Vagina (tissue), 2 donors: ENCODE measurements at places on chromosomes 4 and X. TPM values are rescaled to one million over a fixed set of nuclear protein-coding genes. Genes with fewer than 3 reads are reported as not detected.

- DNase-seq: no peak
These were observed 163.1 kb downstream of the SMARCA1 start for GRCh38 chrX:129360175-129360574.

GRCh38 chr4:81454499-81454898 lies 17.2 kb downstream of the RASGEF1B start:
- no peak for DNase-seq

DNA sequence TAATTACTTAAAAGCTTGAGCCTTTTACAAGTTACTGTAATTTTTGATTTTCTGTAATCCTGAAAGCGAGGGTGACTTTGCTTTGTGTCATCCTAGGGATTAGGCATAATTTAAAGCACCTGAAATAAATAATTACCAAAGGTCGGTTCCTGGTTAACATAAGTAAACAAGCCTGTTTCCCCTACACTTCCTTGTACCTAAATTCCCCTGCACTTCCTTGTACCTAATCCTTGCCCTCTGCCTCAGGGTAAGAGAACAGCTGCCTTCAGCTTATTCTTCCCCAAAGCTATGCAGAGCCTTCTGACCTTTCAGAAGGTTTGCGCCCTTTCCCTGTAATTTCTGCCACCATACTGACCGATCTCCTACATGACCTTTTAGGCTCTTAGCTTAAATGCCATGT lies 166.1 kb upstream of the PDE5A start:
- DNase-seq: no peak

DNA sequence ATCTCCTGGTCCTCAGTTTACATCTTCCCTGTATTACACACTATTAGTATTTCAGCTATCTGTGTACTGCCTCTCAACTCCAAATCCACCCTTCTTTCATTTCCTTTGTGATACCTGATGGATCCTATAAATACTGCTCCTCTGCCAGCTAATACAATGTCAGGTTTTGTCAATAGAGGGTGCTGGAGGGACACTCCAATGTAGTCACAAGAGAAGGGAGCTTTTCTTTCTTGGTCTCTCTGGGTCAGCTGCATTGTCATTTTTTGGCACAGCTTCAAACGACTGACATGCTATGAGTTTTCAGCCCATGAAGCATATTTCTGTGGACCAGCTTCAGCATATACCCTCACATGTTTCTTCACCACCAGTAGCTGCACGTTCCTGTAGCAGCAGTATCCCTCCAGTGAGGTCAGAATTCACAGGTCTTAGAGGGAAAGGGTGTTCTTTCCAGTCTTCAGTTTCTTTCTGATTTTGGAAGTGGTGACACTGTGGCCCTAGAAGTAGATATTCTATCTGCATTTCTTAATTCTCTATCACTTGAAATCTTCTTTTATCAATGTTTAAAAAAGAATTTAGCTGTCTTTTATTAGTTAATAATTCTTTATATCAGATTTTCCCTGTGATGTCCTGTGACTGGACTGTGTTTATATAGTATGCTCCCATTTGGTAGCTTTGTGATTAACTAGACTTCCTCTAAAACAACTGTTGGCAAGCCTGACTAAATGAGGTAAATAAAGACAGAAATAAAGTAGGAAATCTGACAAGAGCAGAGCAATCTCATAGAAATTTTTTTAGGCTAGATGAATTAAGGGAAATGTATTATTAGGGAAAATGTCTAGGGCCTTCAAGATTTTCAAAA lies 60.6 kb downstream of the GABRA2 start:
- no peak for DNase-seq

DNA sequence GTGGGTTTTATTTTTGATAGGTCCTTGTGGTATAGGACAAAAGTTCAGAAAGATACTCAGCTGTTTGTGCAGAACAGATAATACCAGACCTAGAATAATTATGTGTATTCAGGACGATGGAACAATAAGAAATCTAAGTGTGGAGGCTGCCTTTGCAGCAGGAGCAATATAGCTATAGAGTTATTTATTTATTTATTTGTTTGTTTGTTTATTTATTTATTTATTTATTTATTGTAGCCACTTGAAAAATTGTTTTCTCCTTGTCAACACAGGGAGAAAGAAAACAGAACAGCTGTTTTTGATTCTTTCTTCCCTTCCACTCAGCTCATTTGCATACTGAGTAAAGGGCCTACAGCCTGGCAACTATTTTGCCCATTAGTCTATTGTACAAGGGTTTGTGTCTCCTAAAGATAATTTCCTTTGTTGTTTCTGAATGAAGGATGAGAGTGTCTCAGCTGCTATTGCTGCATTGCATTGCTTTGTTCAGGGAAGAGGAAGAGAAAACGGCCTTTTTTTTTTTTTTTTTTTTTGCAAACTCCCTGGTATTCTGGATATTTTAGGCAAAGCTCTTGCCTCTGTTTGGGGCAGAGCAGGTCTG lies 56.0 kb upstream of the ESX1 start:
- no peak for DNase-seq

GRCh38 chr4:110354460-110354859 lies 121.5 kb upstream of the ENPEP start:
- DNase-seq: no peak

- no peak for DNase-seq
These were observed 8.4 kb upstream of the GPM6B start for GRCh38 chrX:13825178-13825762.

The FGG gene
- total RNA-seq: not detected

- DNase-seq: no peak
These were observed 6.4 kb downstream of the AMOT start for GRCh38 chrX:112834031-112834845.

DNA sequence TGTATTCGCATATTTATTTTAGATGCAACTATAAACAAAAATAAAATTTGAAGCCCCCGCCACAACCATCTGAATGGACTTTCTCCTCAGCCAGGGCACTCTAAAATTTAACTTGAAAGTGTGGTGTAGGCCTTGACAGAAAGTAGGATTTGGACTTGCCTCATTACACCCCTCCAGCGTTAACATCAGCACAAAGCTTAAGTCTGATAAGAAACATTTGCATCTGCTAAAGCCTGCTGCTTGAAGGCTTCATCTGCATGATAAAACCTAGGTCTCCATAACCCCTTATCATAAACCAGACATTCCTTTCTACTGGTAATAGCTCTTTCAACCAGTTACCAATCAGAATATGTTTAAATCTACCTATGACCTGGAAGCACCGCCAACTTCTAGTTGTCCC lies 1046.5 kb downstream of the FAT4 start:
- no peak for DNase-seq

DNA sequence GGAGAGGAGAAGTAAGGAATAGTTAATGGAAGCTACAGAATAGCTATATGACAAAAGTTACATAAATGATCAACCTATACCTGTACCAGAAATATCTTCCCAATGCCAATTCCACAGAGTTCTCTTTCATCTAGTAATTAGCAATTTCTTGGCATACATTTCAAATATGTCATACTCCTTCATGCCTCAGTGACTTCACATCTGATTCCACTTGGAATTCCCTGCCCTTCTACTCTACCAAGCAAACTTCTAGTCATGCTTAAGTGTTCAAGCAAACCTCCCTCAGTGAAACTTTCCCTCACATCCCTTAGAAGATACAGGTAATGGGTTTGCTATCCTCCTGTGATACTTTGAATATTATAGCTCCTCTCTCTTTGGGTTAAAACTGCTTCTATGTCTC lies 127.1 kb downstream of the KLHL13 start:
- DNase-seq: no peak

GRCh38 chr4:152220201-152220666 lies 315.7 kb downstream of the FBXW7 start:
- no peak for DNase-seq

GRCh38 chr4:156084373-156084772 lies 130.7 kb upstream of the CTSO start:
- no peak for DNase-seq

- no peak for DNase-seq
These were observed 46.2 kb upstream of the NHS start for GRCh38 chrX:17328837-17329236.

The PFKFB1 gene
- not detected for total RNA-seq

GRCh38 chr4:78581618-78582017 lies 30.0 kb downstream of the ANXA3 start:
- no peak for DNase-seq

- no peak for DNase-seq
These were observed 43.0 kb downstream of the LRP2BP start for GRCh38 chr4:185352741-185353140.

GRCh38 chr4:118033148-118034052 lies 886 bp upstream of the NDST3 start:
- DNase-seq: no peak

GRCh38 chr4:3829211-3829955 lies 63.2 kb downstream of the ADRA2C start:
- DNase-seq: no peak

DNA sequence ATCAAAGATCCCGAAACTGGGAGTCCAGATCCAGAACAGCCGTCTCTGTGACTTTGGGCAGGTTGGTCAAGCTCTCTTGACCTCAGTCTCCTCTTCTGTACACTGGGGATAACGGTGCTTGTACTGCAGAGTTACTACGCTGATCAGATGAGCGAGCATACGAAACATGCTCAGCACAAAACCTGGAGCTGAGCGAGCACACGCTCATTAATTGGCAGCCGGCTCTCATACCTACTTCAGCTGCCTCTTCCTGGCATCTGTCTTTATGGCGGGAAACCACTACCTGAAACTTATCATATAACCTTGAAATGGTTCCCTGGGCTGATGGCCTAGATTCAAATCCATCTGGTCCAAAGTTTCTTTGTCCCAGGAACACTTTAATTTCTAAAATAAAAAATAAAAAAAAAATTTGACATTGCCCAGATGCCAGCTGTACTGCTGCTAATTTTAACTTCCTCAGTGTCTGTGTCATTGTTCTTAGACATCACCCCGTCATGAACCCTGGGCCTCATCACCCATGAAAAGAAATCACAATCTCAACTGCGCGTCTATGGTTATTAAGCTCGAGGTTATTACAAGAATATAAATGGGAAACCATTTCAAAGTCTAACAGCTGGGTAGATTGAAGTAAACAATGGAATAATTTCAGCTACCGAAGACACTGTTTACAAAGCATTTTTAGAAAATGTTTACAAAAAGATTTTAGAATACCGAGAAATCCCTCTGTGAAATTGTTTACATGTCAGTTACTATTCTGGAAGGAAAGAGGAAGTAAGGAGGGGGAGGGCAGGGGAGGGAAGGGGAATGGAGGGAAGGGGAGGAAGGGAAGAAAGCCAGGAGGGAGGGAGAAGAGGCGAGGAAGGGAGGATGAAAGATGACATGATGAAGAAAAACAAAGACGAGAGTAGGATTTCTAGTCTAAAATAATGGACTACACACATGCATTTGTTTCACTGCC lies 49.0 kb downstream of the CRMP1 start:
- no peak for DNase-seq

The AVPR2 gene
- 4.9 TPM for total RNA-seq

The FRMPD4 gene
- not detected for total RNA-seq

- DNase-seq: no peak
These were observed 63.3 kb downstream of the USP9X start for GRCh38 chrX:41148553-41148952.

- DNase-seq: no peak
These were observed 88.6 kb downstream of the CHRNA9 start for GRCh38 chr4:40423735-40424134.

GRCh38 chr4:137226900-137227299 lies 305.4 kb downstream of the PCDH18 start:
- no peak for DNase-seq

The VCX2 gene
- not detected for total RNA-seq

The SLC16A2 gene
- 6.9 TPM for total RNA-seq

- no peak for DNase-seq
These were observed 184.3 kb upstream of the TACR3 start for GRCh38 chr4:103904123-103904522.

DNA sequence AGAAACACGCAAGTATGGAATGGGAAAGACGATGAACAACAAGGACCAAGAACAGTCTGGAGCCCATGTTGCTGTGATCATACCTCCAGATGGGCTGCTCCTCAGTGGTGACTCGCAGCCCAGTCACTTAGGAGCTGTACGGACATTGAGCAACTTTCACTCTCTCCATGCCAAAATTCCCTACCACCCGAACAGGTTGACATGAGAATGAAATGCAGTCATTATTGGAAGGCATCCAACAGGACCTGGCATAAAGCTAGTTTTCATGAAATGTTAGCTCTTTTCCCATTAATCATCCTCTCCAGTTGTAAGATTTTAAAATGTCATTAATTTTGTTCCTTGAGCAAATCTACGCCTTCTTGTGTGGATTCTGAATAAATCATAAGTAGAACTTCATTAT lies 82.7 kb upstream of the GPM6B start:
- no peak for DNase-seq

DNA sequence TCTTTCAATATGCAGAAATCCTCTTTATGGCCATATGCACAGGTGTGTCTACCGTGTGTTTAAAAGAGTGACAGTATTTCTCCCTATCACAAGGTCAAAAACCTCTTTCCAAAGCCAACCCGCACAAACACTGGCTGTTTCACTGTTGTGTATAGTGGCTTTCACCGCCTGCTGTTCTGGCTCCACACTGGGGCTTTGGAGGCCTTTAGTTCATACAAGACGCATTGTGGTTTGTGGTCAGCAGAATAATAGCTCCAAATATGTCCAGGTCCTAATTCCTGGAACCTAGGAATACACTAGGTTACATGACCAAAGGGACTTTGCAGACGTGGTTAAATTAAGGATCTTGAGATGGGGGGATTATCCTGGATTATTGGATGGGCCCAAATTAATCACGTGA lies 40.7 kb upstream of the FAM9A start:
- DNase-seq: no peak

- DNase-seq: no peak
These were observed 39.9 kb upstream of the CYP4V2 start for GRCh38 chr4:186151499-186151898.

DNA sequence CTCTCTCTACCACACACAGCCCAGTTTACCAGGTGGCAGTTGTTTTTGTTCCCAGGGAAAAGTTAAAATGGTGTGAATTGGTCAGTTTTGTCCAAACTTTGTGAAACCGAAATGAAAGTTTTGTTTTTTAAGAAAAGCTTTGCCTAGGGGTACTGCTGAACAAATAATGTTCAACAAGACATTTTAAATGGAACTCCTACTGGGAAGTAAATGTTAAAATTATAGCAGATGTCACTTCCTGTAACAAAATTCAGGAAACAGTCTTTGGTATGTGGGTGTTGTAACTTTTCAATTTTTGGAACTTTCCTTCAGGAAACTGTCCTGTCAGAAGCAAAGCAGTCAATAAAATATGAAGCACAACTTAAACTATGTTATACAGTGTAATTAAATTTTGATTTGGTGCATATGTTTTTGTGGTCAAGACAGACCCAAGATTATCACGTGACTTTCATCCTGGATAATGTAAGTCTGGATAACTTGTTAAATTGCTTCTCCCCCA lies 79.5 kb downstream of the AFF1 start:
- no peak for DNase-seq

The USP17L5 gene
- not detected for total RNA-seq

- no peak for DNase-seq
These were observed 37.3 kb downstream of the TSC22D3 start for GRCh38 chrX:107738272-107738671.
